ENCODE measurements at places on chromosomes 1 and 21.

GRCh38 chr1:99236756-99237155 lies 27.5 kb upstream of the PLPPR4 start:
- DNase-seq: no peak

- no peak for DNase-seq
Observed at GRCh38 chr1:220498188-220498587, 29.7 kb upstream of the MARK1 start.

- no peak for DNase-seq
Observed at GRCh38 chr1:67645495-67646144, 39.4 kb upstream of the GADD45A start.

DNA sequence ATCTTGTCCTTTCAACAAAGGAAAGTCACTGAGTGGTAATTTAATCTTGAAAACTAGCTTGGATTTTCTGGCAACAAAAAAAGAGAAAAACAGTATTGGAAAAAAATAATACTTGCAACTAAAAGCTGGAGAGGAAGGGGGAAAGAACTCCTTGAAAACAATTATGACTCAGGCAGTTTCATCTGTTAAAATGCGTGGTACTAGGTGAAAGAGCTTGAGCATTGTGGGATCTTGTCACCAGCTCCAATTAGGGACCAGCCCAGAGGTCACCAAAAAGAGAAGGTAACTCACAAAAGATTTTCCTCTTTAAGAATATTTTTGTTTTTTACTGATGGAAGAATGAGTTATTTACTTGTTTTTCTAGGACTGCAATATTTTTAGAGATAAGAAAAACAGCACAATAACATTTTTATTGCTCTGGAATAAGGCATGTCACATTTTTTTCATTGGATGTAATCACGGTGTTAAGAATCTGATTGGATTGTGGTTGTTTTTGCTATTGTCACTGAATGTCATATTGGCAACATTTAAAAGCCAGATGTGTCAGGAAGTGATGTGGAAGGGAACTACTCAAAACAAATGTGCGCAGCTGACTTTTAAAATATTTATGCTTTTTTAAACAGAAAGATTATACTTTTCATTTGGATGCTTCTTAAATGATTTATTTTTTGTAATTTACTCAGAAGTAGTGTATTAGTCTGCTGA lies 78.5 kb upstream of the ADAMTS5 start:
- no peak for DNase-seq

DNA sequence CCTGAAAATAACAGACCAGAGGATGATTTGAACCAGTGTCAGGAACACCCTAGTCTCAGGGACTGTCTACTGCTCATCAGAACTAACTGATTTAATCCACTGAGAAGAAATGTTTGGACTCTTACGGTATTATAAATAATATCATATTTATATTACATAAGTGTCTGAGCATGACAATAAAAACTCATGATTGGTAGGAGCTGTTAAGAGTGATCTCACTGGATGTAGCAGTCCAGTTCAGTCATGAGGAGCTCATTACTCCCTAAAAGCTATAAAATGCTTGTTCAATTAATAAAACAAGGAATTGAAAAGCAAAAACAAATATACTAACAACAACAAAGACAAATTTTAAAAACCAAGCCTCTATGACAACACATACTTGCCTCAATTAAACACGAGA lies 68.8 kb upstream of the BCL9 start:
- DNase-seq: no peak

GRCh38 chr1:203036135-203036534 lies 9.8 kb downstream of the PPFIA4 start:
- no peak for DNase-seq

DNA sequence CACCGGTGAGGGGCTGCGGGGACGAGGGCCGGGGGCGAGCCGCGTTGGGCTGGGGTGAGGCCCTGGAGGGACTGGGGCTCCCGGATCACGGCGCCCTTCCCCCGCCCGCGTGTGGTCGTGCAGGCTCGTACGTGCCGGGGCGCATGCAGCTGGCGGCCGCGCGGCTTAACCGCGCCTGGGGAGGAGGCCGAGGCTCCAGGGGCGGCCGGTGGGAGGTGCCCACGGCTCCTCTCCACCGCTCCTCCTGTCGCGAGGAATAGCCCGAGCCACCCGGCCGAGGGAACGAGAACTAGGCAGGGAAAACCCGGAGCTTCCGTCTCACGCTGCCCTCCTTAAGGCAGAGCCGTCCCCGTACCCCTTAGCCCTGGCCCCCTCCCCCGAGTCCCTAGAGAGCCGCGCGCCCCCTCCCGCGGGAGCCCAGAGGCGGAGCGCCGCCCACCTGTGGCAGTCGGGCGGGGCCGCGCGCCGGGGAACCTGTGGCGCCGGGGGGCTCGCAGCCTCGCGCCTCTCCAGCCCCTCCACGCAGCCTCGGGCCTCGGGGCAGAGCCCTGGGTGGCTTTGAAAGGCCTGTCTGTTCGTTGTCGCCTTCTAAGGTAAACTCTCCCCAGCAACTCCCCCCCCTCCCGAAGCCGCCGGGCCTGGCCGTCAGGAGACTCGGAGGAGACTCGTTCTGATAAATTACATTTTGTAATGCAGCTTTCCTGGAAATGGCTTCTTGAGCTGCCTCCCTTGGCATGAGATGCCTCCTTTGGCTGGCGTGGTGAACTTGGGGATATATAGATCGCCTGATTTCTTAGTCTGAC lies 746 bp downstream of the AK4 start:
- DNase-seq: peak; percentile 73

GRCh38 chr1:114203595-114204128 lies 50.0 kb upstream of the SYT6 start:
- DNase-seq: no peak
